ENCODE measurements at places on chromosomes 7 and 10.

GRCh38 chr10:111281516-111281915, 204.7 kb downstream of the ADRA2A start:
- DNase-seq, result no peak

GRCh38 chr7:43631559-43631958, 48.7 kb downstream of the STK17A start:
- no peak for DNase-seq

GRCh38 chr10:113108194-113108835, 158.3 kb downstream of the TCF7L2 start:
- peak; percentile 68 for DNase-seq

GRCh38 chr10:129174232-129175014, 292.6 kb upstream of the MGMT start:
- no peak for DNase-seq

- no peak for DNase-seq
Observed at GRCh38 chr7:116957874-116958273, 4.6 kb downstream of the ST7 start.

DNA sequence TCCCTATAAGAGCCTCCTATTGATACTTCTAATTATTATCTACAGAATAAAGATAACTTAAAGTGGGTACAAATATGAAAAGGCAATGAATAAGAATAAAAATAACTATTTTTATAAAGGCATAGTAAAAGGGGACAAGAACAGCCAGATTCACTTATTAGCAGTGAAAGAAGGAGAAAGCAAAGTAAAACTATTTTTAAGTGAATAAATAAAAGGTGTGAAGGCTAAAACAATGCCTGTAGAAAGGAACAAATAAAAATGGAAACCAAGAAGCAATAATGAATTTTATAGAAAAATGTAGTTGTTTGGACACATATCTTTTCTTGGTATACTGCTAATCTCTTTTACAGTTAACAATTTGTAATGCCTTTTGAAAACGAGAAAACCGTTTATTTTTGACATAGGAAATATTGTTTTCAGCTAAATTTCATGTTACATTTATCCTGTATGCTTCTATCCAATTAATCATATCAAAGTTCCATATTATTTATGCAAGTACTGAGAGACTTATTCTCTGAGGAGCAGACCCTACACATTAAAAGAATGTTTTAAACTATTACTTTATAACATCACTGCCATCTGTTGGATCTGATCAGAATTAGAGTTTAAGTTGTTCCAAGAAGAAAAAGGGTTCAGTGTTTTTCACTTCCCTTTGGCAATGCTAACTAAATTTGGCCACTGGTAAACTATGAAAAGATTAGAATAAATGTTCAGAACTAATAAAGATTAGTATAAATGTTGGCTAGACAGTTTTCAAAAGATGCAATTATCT, 59.1 kb downstream of the ARMC3 start:
- DNase-seq, result no peak

DNA sequence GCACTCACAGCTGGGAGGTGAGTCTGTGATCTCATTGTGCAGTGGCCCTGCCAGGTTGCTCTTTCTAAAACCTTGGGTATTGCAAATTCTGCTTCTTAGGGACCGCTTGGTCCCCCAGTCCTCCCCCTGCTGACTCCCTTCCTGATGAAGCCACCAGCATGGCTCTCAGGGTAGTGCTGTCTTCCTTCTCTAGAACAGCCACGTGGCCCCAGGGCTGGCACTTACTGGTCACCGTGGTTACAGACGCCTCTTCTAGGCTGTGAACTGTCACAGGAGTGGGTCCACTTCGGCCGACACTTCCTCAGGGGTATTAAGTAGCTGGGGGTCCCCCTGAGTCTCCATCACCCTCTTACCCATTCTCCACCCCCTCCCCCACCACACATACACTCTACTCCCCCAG, 2.7 kb upstream of the HTRA1 start:
- no peak for DNase-seq

GRCh38 chr7:45028138-45028919, 28.3 kb downstream of the CCM2 start:
- peak; percentile 67 for DNase-seq

DNA sequence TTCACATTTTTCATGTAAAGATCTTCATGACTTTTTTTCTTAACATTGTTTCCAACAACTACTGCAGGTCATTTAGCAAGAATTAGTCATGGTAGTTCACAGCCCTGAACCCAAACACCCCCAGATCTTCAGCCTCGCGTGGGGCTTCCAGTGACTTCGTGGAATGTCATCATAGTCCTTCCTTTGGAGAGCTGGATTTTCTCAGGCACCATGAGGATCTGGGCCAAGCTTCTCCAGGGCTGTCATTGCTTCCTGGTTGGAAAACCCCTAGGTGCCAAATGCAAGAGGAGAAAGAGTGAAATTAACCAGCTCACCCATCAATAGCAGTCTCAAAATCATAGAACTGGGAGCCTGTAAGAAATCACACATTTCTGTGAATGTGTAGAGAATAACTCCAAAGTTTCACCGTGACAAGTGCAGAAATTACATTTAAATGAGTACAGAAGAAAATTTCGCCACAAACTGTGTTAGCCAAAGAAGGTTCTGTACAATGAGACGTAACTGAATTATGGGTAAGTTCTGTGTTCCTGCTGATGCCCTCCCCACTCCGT, 175.4 kb downstream of the CELF2 start:
- no peak for DNase-seq

DNA sequence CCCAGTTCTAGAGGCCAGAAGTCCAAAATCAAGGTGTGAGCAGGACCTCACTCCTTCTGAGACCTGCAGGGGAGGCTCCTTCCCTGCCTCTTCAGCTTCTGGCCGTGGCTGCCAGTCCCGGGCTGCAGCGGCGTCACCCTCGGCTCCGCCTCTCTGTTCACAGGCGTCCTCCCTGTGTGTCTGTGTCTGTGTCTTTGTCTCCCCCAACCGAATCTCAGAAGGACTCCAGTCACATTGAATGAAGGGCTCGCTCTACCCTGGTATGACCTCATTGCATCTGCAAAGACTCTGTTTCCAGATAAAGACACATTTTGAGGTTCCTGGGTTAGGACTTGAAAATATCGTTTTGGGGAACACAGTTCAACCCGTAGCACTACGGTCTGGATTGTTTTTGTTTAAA, 33.1 kb upstream of the GALNT11 start:
- DNase-seq, result peak; percentile 70

DNA sequence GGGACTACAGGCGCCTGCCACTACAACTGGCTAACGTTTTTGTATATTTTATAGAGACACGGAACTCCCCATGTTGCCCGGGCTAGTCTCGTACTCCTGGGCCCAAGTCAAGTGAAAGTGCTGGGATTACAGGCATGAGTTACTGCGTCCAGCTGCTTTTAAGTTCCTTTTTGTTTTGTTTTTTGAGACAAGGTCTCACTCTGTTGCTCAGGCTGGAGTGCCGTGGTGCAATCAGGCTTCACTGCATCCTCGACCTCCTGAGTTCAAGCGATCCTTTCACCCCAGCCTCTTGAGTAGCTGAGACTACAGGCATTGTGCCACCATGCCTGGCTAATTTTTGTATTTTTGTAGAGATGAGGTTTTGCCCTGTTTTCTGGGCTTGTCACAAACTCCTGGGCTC, 155.0 kb downstream of the GALNT17 start:
- DNase-seq, result no peak

- no peak for DNase-seq
Observed at GRCh38 chr10:113856563-113856962, 2.1 kb downstream of the NHLRC2 start.

DNA sequence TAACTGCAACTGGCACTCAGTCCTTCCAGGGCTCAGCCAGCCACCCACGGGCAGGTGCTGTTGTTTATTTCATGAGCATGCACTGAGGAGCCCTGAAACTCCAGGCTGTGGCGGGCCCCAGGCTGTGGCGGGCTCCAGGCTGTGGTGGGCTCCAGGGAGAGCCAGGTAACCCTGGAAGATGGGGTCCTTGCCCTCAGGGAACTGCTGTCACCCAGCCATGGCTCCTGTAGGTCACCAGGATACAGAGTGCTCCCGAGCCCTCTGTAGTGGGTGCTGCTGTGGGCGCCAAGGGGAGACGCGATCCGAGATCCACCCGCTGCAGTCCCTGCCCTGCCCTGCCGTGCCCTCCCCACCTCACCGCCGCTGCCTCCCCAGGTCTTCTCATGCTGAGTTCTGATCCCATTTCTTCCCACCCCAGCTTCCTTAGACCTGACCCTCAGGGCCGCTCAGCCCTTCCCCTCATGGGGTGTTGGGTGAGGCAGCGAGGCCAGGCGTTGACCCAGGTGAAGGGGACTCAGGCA, 29.6 kb downstream of the LRRC27 start:
- peak; percentile 58 for DNase-seq

DNA sequence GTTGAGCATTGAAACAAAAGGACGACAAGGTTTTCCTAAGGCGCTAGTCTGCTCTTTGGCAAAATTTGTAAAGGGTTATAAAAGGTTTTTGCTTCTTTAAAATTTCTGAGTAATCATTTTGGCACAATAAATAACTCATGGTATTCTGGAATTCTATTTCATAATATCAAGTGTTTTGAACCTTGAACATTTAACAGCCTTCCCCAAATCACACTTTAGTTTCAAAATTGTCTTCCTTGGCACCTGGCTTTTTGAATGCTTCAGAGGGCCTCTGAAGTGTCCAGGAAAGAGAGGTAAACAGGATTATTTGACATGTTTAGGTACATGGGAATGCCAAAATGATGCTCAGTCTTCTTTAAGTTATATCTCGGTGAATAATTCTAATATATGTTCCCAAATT, 220.8 kb downstream of the PHF14 start:
- no peak for DNase-seq

DNA sequence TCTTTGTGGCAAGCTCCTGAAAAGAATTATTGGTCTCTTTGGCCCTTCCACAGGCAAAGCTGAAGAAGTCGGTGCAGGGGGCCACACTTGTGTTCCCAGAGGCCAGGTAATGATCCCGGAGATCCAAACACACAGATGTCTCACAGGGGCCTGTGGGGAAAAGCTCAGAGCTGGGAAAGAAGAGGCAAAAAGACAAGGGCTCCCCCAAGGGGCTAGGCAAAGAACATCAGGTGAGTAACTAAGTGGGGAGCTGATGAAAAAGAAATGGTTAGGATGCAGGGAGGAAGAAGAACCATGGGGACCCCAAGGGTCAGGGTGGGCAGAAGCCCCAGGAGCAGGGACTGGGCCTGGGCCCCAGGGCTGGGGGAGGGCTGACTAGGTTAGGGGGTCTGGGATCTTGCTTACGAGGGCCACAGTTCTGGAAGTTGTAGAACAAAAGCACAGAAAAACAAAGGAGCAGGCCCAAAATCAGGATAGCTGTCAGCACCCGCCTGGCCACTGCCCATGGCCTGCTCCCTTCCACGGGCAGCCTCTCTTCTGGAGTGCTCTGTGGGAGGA, 1.1 kb downstream of the KEL start:
- DNase-seq, result no peak

GRCh38 chr7:5383314-5384098, 40.1 kb downstream of the TNRC18 start:
- no peak for DNase-seq

DNA sequence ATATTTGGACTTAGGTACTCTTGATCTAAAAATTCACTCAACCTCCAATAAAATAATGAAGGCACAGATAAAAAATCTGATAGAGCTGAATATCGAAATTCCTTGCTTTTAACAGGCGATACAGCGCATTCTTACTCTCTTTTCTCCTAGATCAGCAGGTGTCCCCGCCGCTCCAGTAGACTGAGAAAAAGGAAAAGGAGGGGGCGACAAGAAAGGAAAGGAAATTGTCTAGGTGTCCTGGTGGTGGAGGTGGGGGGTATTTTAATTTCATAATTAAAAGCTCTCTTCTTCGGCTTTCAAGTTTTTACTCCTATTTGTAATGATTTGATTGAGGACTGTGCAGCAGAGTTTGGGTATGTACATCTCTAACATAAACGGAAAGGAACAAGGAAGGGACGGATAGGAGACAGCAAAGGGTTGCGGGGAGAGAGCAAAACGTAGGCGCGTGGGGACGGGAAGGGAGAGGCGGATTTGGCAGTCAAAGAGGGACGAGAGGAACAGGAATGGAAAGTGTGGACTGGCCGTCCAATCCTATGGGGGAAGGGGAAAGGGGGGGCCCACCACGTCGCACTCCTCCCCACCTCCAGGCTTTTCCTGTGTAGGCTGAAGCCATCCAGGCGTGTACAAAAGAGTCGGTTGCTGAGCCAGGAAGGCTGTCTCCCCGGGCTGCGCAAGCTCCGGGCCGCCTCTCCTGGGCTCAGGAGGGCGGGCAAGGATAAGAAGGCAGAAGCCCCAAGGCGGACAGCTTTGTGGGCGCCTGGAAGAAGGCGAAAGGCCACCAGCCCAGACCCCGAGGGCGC, 875 bp upstream of the HECTD2 start:
- peak; percentile 74 for DNase-seq

DNA sequence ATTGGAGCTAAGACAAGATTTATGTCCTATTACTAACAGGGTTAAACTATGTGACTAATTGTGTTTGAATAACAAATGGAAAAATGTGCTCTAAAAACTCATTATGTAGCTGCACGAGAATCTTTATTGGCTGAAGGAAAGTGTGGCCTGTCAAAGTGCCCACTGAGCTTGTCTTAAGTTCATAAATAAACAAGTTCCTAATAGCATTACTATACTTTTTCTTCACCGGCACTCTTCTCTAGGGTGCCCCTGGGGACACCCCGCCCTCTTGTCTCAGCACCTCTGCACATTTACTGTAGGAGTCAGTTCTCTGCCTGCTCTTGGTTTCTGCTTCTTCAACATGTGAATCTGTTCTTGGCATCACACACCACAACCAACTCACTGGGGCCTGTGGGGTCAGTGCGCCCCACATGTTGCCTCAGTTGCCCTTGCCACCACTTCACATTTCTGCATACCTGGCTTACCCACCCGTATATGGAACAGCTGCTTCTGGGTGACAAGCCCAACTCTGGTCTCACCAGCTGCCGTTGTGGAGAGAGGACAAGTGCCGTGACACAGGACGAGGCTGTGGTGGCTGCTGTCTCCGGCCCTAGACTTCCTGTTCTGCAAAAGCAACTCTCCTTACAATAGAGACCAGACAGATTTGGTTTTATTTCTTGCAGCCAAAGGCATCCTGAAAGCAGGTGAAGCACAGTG, 96.3 kb upstream of the DDC start:
- no peak for DNase-seq

GRCh38 chr7:156151658-156152057, 339.4 kb upstream of the SHH start:
- DNase-seq, result no peak

- no peak for DNase-seq
Observed at GRCh38 chr10:113882240-113882639, 27.8 kb downstream of the NHLRC2 start.

- DNase-seq, result no peak
Observed at GRCh38 chr10:43198682-43199005, 60.4 kb downstream of the CSGALNACT2 start.

- DNase-seq, result no peak
Observed at GRCh38 chr7:70678621-70679251, 453.2 kb upstream of the GALNT17 start.

DNA sequence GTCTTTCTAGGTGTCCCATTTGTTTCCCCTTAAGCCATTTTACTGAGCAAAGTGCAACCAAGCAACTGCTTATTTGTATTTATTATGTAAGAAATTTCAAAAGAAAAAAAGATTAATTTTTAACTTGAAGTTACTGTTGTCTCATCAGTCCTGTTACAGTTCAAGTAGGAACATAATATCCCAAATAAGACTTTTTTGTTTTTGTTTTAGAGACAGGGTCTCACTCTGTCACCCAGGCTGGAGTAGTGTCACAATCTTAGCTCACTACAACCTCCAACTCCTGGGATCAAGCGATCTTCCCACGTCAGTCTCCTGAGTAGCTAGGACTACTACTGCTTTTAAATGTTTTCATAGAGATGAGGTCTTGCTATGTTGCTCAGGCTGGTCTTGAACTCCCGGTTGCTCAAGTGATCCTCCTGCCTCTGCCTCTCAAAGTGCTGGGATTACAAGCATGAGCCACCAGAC, 101.9 kb downstream of the MICU1 start:
- no peak for DNase-seq

All from activated effector memory CD4-positive, alpha-beta T cell treated with anti-CD3 and anti-CD28 coated beads, Interleukin-2, amount 50 U/mL, for 16 hours (primary cell).